Activated T-cell treated with anti-CD3 and anti-CD28 coated beads, Interleukin-2, amount 50 U/mL, for 72 hours (primary cell): ENCODE measurements at places on chromosomes 7 and 10. TPM values are rescaled to one million over a fixed set of nuclear protein-coding genes. Genes with fewer than 3 reads are reported as not detected.

DNA sequence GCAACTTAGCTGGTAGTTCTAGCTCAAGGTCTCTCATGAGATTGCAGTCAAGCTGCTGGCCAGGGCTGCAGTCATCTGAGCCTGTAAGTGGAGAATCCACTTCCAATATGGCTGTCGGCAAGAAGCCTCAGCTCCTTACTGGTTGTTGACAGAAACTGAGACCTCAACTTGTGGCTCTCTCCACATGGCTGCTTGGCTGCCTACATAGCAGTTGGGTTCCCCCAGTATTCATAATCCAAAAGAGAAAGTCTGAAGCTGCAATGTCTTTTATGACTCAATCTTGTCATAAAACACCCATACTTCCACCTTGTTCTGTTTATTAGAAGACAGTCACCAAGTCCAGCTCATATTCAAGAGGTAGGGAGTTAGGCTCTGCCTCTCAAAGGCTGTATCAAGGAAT lies 334.9 kb upstream of the KMT2E start:
- DNase-seq, result no peak

Gene CALML5
- total RNA-seq, result not detected

DNA sequence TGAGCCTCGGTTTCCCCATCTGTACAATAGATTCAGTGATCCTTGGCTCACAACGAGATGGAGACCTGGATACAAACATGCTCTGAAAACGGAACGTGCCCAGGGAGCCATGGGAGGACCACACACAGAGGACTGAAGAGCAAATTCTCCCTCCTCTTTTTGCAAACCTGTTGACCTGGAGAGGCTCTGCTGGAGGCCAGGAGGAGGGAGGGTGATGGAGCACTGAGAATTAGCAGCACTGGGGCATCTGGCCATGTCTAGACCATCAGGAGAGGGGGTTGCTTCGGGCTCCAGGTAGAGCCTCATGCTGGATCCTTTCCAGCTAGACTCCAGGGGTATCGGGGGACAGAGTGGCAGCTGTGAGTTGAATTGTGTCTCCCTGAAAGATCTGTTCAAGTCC lies 97.4 kb upstream of the GPR26 start:
- no peak for DNase-seq

Gene CAMK1D
- total RNA-seq, result 19.9 TPM

DNA sequence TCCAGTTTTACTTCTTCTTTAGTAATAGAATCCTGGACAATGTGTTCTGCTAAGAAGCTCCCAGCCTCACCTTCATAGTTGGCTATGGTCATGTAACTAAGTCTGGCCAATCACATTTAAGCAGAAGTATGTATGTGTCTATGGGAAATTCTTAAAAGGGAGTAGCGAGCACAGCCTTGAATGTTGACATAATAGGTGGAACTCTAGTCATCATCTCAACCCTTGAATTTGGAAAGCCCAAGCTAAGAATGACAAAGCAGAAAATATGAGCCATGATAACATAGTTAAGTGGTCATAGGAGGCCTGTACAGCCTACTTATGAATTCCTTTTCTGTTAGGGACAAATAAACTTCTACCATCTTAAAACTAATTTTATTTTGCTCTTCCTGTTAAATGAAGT lies 134.1 kb downstream of the MAGI2 start:
- no peak for DNase-seq

Gene GIMAP7
- 45.1 TPM for total RNA-seq

Gene FOXP2
- total RNA-seq, result not detected

DNA sequence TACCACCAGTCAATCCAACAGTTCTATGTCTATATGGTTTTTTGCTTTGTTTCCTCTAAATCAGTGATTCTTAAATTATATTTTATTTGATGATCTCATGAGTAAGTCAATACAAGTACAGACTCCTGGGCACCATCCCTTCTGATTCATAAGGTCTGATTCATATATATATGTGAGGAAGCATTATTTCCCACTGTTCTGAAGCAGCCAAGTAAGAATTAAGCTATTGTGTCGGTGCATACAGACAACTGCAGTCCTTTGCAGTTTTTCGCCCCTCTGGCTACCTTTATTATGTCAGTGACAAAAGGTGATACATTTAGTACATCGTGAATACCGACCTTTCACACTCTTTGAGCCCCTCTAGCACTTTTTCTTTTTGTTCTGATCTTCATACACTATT lies 1079.6 kb upstream of the C7orf33 start:
- no peak for DNase-seq

- DNase-seq, result no peak
Measured at GRCh38 chr7:31882187-31882586, 188.0 kb downstream of the PDE1C start.

DNA sequence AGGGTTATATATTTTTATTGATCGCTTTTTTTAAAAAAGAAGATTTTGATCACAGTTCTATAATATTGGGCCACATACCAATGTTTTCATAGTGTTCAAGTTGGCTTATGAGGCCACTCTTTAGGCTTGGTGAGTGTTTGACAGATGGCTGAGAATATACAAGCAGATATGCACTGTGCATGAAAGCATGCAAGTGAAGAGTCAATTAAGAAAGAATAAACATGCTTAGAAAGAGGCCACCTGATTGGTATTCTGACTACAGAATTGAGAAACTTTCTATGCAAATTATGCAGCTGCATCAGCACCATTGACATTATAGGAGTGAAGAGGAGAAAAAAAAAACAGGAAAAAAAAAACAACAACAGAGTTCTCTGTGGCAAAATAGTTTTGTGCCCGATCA lies 39.9 kb downstream of the CABCOCO1 start:
- DNase-seq, result no peak

Gene JCAD
- total RNA-seq, result 0.29 TPM

Gene MEIG1
- not detected for total RNA-seq

DNA sequence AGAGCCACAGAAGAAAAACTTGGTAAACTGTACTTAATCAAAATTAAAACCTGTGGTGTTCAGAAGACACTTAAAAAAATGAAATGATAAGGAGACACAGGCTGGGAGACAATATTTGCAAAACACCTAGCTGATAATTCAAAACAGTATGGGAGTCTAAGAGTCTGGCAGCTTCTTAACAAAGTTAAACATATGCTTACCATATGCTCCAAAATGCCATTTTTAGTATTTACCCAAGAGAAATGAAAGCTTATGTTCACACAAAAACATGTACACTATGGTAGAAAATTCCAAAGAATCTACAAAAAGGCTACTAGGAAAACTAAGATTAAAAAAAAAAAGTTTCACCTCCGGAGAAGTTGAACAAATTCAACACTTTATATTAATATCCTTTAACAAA lies 48.6 kb downstream of the ITGB1 start:
- no peak for DNase-seq

Gene CCSER2
- total RNA-seq, result 99.1 TPM

- no peak for DNase-seq
Measured at GRCh38 chr10:46516660-46517416, 39.6 kb downstream of the GPRIN2 start.

Gene C7orf57
- 0.12 TPM for total RNA-seq

Gene ASZ1
- total RNA-seq, result not detected

DNA sequence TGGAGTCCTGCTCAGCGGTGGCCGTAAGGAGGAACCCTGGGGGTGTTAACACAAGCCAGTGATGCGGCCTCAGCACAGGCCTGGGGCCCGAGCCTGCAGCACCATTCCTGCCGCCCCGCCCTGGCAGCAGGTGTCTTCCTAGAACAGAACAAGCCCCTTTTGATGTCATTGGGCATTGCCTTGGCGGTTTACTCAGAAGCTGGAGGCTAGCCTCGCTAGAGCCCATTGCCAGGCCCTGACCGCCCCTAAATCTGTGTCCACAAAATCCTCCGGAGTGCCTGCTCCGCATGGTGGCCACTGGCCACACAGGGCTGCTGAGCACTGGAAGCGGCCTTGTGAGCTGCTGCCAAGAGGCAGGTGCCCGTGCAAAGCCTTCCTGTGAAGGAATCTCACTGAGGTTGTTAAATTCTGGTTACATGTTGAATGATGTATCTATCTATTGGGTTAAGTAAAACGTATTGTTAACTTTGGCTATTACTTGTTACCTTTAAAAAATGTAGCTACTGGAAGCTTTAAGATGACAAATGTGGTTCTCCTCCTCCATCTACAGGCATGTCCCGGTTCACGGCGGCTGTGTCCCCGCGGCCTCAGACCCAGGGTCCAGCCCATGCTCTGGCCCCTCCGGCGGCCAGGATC lies 1.2 kb upstream of the INPP5A start:
- DNase-seq, result no peak

Gene UNCX
- total RNA-seq, result not detected

Gene SPACDR
- 5.4 TPM for total RNA-seq

Gene STOX1
- 0.41 TPM for total RNA-seq

DNA sequence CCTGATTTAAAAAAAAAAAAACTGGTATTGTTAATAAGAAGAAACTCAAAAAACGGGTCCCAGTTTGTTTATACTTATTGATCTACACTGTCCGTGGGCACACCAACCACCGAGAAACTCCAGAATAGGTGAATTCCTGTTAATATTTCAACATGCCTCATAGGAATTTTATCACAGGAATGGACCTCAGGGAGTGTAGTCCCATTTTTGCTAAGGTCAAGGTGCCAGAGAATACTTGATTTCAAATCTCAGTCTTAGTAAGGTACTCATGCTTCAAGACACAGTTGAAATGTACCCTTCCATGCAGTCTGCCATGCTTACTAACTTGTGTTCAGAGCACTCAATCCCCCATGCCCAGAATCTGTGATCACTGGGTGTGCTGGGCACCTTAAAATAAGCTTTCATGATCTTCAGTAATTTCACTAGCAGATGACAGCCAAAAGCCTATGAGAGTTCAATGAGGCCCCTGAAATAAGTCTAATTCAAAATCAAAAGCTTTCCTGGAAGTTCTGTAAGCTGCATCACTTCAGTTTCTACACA lies 385.7 kb downstream of the TNS3 start:
- DNase-seq, result no peak

Gene NCF1
- total RNA-seq, result 1.8 TPM

GRCh38 chr7:36064676-36065075 lies 88.4 kb upstream of the EEPD1 start:
- no peak for DNase-seq

- DNase-seq, result no peak
Measured at GRCh38 chr10:34709637-34710390, 105.3 kb downstream of the PARD3 start.

Gene SEM1
- 31.1 TPM for total RNA-seq

DNA sequence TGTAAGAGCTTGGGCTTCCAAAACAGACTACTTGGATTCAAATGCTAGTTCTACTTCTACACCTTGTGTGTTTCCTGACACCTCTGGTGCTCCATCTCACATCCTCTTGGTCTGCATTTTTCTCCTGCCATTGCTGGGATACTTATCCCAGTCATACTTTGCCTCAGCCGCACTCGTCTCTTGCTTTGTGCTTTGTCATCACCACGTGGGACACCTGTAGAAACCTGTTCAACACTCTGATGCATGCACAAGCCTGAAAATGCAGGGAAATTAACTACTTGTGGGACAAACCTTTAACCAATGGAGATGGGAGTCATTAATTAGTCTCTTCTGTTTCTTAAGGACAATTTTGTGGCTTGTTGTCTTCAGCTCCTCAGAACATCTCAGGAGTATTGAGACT lies 94.2 kb upstream of the PHYHIPL start:
- DNase-seq, result no peak

DNA sequence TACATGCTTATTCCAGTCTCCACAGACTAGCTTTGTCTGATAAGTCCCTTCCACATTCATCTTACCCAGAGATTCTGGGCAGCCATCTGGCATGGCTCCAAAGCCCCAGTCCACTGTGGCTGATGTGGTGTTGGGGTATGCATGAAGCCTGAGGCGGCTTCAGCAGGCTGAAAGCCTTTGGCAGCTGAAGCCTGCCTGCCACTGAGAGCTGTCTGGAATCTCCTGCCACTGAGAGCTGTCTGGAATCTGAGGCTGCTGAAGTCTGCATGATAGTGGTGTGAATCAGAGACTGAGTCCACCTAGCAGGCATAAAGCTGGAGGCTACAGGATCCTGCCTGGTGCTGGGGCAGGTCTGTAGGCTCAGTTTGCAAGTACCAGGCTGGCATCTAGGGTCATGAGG lies 87.1 kb downstream of the DYNC1I1 start:
- DNase-seq, result no peak

DNA sequence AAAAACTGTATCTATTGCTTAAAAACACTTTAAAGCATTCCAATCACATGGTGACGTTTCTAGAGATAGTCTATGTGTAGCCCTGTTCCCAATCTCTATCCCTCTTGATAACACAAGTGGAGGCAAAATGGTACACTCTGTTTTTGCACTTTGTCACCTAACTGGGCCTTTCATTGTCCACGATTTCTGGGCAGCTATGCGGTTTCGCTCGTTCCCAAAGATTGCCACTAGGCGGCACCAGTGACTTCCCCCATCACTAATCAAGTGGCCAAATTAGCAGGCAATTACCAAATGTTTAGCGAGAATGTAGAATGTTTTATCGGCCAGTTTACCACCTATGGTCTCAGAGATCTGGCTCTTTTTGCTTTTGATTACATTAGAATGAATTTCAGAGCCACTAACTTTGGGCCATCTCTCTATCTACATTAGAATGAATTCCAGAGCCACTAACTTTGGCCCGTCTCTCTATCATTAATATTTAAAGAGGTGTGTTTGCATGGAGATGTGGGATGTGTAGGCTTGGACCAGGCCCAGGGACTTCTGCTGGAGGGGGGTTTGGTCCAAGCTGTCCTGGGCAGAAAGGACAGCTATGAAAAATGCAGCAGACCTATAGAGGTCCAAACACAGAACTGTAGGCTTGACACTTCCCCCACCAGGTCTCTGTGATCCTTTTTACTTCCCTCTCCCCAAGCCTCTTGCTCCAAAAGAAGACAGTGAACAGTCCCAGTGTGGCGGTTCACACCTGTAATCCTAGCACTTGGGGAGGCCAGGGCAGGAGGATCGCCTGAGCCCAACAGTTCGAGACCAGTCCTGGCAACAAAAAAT lies 90.1 kb downstream of the EPC1 start:
- peak; percentile 71 for DNase-seq

GRCh38 chr7:139855498-139856270 lies 26.6 kb downstream of the TBXAS1 start:
- DNase-seq, result no peak

GRCh38 chr7:6290319-6290741 lies 17.9 kb upstream of the CYTH3 start:
- DNase-seq, result no peak

- no peak for DNase-seq
Measured at GRCh38 chr7:79453266-79453557, 255 bp downstream of the MAGI2 start.

GRCh38 chr7:2204446-2204845 lies 28.3 kb downstream of the MAD1L1 start:
- no peak for DNase-seq

GRCh38 chr10:64535131-64535867 lies 1014.1 kb downstream of the REEP3 start:
- DNase-seq, result no peak
